ENCODE measurements at places on chromosomes 2 and 18.

DNA sequence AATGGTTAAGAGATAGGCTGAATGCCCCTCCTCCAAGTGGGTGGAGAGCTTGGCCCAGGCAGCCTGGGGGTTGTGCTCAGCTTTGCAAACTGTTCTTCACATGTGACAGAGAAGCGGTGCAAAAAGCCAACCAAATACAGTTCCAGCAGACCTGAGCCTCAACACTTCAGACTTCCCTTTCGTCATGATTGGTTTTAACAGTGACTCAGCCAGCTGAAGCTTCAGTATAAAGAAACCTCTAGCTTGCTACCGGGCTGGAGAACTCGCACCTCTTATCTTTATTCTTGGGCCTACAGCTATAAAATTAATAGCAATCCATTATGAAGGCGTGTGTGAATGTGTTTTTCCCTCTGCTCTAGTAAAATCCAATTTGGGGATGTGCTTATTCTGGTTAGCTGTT, 20.0 kb downstream of the SETBP1 start:
- DNase-seq = no peak

DNA sequence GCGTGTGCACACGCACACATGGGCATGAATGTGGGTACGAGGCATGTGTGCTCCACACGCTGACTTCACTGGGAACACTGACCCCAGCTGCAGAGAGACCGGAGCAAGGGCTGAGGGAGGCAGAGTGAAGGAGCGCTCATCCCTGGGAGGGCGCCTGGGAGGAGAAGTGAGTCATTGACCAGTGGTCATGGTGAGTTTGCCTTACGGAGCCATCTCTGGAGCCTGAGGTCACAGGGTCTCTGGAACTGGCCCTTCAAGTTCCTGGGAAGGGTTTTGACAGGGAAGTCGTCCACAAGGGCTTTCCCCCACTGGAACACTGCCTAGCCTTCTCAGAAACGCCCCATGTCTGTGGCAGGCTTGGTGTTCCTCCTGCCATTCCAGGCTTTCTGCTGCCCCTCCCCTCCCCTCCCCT, 14.3 kb upstream of the TMEM185B start:
- no peak for DNase-seq

DNA sequence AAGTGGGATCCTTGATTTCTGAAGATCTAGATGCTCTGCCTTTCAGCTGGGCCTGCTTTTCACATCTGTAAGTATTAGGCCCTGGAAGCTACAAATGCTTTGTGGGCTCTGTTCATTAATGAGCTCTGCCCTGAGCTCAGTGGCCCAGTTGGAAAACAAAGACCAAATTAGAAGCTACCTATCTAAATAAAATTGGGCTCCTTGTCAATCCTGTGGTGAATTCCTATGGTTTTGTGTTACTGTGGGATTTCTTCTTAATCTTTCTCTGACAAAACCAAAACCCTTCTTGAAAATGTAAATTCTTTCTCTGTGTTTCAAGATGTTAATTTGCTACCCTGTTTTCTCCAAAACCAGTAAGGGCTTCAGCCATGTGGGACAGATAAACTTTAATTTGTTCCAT, 219.0 kb upstream of the HS6ST1 start:
- DNase-seq = no peak

DNA sequence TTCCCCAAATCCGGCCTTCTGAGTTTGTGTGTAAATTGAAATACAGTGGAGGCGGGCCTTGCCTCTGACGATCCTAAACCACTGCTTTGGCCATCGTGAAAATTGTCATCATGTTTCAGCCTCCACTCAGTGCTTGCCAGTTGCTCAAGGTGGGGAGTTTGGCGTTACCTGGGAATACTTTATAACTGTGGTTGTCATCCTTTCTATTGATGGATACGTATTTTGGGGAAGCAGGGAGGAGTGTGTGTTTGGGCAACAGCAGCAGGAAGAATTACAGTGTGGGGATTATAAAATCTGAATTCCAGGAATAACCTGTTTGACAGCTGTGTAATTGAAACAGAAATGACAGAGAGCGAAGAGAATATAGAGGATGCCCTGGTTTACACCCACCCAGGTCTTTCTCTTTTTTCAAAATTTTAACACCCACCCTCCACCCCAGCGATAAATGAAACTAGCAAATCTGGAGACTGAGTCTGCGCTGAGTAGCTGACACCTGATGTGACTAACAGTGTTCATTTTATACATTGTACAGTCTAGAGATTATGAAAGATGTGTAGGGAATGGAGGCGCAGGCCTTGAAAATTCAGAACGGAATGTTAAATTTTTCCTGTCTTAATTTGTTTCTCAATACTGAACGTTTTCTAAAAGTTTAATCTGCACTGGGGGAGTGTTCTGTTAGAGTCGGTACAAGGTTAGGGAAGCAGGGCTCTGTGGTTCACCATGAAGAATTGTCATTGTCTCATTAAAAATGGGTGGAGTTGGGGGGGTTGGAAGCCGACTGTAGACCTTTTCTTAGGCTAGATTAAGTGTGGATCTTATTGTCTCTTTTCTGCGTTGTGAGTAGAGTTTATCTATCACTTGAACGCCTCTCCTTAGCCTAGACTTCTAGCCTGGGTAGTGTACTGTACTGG, 1.6 kb downstream of the MAP4K4 start:
- no peak for DNase-seq

DNA sequence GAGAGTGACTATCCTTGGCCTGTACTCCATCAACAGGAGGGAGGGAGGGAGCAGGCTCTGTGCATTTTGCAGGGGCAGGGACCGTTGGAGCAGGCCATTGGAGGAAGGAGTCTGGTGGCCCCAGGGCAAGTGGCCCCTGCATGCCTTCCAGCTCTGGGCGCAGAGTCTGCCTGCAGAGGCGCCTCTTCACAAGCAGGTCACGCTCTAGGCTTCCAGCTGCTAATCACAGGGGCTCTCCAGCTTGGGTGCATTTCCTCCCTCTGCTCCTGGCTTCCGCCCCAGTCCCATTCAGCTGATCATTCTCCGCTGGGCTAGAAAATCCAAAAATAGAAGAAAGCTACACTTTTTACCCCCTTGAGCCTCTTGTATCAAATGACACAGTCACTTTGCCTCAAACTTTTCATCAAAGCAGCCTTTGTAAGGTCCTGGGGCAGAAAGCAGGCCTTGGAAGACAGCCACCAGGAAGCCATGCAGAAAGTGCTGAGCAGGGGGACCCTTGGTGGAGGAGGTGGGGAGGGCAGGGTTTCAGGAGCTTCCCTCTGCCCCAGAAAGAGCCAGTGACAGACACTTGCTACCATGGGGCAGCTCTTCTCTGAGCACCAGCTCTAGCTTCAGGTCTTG, 11.3 kb downstream of the TMEM247 start:
- DNase-seq = no peak

DNA sequence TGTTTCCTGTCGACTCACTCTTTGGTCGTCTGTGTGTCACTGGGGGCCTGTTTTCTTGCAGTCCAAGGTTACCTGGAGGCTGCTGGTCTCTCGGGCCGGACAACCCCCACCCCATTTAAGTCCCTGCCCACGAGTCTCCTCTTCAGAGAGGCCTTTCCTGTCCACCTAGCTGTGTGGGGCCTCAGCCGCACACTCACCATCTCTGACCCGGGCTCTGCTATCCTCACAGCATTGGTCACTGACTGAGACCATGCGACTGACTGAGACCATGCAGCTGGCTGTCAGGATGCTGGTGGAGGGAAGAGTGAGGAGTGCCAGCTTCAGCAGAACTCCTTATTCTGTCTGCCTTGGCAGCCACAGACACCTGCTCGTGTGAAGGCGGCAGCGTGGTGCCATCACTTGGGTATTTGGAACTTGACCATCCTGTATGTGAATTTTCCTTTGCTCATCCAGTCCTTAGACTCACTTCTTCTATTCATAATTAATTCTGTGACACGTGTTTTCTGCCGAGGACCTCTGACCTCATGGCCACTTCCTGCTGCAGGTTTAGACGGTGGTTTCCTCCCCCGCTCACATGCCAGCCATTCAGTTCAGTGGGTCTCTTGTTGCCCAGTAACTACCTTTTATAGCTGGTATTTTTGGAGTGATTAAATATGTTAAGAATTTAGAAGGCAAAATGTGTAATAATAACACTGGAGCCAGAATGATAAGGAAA, 47.5 kb upstream of the ASB1 start:
- DNase-seq = peak; percentile 33

GRCh38 chr2:211329882-211330281, 773.5 kb downstream of the CPS1 start:
- no peak for DNase-seq

DNA sequence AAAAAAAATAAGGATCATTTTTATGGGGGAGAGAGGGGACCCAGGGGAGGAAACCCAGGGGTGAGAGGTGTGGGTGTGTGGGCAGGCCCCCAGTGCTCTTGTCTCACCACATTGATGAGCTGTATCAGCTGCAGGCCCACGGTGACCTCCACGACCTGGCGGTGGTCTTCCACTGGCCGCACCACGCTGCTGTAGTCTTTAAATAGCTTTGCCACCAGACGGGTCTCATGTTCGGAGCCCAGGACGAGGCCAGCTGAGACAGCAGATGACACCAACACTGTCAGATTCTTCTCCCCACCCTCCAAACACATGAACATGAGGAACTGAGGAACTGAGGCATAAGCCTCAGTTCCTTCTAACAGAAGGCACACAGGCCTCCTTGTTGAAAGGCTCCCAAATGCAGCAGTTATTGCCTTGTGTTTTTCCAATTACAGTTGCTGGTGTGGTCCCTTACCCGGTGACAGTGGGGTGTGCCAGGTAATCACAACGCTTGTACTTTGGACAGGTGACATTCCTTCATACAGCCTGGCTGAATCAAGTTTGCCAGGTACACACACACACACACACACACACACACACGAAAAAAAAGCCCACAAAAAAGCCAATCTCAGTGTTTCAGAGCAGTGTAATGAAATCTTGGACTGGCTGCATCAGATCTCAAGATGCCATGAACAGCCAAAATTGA, 4.7 kb downstream of the CHRNA1 start:
- DNase-seq = no peak

- no peak for DNase-seq
Measured at GRCh38 chr2:40440835-40441234, 11.1 kb downstream of the SLC8A1 start.

GRCh38 chr2:54371460-54372065, 84.6 kb upstream of the SPTBN1 start:
- no peak for DNase-seq

GRCh38 chr18:23933407-23933806, 81.1 kb upstream of the TTC39C start:
- no peak for DNase-seq

DNA sequence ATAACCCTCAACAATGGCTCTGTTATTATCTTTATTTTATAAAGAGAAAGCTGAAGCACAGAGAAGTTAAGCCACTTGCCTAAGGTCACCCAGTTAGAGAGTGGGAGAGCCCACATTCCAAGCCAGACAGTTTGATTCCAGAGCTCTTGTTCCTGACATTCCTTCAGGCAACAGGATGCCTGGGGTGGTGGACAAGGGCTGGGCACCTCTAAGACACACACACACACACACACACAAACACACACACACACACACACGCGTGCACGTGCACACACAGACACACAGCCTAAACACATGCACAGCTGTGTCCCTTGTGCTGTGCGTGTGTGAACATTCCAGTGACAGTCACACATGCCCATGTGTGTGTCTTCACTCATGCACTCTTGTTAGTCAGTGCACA, 26.4 kb downstream of the CELF4 start:
- DNase-seq = no peak

GRCh38 chr2:43441195-43441594, 154.6 kb downstream of the THADA start:
- DNase-seq = no peak

- no peak for DNase-seq
Measured at GRCh38 chr2:127082974-127083373, 24.0 kb downstream of the BIN1 start.

DNA sequence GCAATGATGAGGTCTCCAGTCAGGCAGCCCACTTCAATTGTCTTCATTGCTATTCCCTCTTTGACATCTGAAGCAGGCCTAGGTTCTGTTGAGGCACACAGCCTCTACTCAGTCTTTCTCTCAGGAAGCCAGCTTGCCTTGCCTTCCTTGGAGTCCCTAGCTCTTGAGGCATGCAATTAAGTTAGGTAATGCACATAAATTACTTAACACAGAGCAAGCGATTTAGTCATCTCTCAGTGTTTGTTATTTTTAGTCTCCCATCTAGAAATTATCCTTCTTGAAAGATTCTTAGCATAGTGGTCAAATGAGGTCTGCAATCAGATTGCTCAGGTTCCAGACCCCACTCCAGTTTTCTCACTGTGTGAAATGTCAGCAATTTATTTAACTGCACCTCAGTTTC, 32.0 kb downstream of the SULT1C4 start:
- no peak for DNase-seq

All from activated naive CD8-positive, alpha-beta T cell treated with anti-CD3 and anti-CD28 coated beads, Interleukin-2, amount 50 U/mL, for 24 hours (primary cell).